ENCODE measurements at places on chromosomes 3 and 15.

GRCh38 chr3:54714035-54714434 lies 213.8 kb downstream of the LRTM1 start:
- DNase-seq = no peak

DNA sequence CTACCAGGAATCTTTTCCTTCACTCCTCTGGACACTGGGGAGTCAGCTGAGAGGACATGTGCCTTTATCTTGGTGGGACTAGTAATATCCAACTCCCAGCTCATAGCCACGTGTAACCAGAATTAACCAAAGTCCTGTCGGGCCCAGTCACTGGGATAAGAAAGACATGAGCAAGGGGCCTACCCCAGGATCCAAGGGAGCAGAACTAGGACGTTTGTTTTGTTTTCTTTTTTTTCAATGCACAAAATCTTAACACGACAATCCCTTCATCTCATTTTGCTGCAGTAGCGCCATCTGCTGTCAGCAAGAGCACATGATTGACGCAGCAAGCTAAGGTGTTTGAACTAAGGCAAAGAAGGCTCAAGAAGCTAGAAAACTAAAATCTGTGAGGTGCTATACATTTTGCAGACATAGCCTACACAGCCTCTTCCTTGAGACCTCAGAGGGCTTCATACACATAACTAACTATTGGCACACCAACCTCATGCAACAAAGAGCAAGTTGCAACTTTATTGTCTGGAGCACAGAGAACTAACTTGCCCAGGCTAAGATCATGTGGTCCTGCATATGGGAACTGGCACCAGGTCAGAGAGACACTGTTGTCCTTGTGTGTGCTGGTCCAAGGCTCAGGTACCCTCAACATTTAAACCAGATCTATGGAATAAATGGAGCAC lies 43.6 kb downstream of the RLBP1 start:
- DNase-seq = peak; percentile 54

DNA sequence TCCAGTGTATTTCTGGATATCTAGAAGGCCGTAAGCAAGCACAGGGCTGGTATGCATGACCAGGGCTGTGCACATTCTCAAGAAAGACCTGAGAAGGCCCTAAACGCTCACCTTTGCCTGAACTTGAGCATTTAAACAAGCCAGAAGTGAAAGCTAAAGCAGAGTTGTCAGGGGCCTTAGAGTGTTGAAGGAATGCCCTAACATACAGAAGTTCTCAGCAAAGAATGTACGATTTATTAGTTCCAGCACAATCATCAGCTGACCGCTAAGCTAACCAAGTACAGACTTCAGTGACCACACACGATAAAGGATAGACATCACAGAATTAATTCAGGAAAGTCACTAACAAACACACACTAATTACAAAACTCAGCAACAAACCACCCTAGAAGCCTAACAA lies 8.7 kb downstream of the HLTF start:
- no peak for DNase-seq

DNA sequence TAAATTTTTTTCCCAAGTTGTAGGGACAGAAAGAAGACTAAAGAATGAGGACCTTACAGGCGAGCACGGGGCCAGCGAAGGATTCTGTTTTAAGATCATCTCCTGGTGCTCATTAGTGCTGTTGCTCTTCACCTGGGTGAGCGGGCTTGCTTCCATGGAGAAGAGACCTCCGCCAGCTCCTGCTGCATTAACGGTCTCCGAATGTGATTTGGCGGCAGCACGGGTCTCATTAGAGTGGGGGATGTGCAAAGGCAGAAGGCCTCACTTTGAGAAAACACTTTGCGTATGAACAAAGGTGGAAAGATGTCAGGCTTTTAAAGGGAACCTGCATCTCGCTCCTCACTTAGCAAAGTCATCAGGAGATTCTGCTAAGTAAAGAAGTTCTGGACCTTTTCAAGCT lies 753.4 kb upstream of the CFAP20DC start:
- no peak for DNase-seq

GRCh38 chr3:138172625-138173024 lies 2.1 kb downstream of the DBR1 start:
- DNase-seq = no peak

GRCh38 chr3:119930286-119930685 lies 148.4 kb downstream of the NR1I2 start:
- DNase-seq = no peak

GRCh38 chr3:114789803-114790202 lies 357.3 kb downstream of the ZBTB20 start:
- DNase-seq = no peak

- DNase-seq = no peak
Measured at GRCh38 chr3:11178421-11178820, 24.1 kb downstream of the HRH1 start.

DNA sequence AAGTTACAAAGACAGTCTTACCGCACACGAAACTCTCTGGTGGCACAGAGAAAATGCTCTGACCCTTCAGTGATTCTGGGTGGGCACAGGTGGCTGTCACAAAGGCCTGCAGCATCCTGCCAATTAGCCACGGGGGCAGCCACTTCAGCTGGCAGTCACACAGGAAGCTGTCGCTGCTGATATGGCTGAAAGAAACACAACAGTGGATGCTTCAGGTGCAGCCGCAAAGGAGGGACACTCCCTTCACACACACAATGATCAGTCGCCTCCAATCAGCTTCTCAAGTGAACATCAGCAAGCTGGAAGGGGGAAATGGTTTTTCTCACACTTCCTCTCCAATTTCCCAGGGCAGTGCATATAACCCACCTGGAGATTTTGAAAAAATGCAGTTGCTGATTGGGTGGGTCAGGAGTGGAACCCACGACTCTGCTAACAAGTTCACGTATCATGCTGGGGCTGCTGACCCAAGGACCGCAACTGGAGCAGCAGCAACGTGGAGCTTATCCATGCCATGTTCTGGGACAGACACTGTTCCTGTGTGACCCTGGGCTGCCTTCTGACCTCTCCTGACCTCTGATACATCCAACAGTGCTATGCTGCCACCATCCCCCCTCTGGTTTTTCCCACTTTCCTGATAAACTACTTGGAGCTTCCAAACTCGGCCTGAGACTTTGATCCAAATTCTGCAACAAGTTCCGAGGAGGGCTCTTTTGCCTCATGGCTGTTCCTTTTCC lies 106.6 kb downstream of the LRIG1 start:
- no peak for DNase-seq

GRCh38 chr15:54576298-54576935 lies 598.2 kb downstream of the UNC13C start:
- no peak for DNase-seq

GRCh38 chr3:65497846-65498245 lies 540.9 kb downstream of the MAGI1 start:
- DNase-seq = peak; percentile 50

DNA sequence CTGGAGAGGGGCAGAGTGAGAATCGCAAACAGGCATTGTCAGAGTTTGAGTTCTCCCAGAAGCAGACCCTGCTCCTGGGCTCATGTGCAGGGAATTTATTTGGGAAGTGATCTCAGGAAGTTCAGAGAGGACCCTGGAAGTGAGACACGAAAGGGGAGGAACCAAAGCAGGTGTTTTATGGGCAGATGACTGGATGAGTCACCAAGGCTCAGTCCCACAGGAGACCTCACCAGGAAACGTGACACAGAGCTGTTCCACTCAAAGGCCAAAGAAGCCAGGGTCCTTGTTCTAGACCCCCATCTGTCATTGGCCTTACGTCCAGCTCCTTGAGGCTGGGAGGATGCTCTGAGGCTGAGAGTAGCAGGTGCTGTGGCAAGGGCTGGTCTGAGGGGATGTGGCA lies 43.4 kb upstream of the SEC22A start:
- DNase-seq = no peak

DNA sequence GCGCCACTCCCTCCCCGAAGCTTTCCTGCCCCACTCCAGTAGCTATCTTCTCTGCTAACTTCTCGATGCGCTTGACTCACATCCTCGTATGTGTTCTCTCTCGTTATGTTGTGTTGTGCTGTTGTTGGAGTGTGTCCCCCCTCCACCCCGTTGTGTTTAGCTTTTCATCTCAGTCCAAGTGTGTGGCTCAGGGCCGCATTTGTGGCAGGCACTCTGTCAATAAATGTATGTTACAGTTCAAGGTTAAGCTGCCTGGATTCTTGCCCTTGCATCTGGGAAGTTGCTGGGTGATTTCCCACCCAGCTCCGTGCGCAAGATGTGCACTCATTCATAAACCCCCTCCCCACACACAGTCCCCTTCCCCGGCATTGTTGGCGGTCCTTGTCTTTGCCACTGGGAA lies 71.9 kb downstream of the PGPEP1L start:
- no peak for DNase-seq

DNA sequence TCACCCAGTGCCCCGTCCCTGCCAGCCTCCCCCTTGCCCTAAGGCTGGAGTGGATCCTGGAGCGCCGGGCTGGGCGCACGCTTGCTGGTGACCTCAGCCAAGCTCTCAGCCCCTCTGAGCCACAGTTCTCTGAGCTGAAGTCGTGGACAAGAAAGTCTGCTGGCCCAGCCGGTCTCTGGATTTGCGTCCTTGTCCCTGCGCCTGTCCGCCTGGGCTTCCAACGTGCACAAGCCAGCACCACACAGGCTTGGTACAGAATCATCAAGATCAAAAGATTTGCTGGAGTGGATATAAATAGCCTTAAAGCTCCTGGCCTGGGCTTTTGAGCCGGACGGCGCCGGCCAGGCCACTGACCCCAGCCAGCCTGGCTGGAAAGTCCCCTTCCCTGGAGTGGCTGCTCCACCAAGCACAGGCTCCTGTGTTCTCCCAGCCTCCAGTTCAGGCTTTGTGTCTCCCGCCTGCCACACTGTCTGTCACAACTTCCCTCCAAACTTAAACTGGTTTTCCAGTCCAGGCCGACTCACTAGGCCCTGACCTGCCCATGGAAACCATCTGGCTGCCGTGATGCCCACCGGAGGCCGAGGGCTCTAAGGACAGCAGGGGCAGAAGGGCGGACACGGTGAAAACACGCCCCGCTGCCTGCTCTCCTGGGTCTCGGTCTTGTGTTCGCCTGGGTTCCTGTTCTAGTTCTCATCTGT lies 156.2 kb downstream of the NUP210 start:
- no peak for DNase-seq

- DNase-seq = no peak
Measured at GRCh38 chr3:72678380-72678779, 169.9 kb downstream of the SHQ1 start.

- DNase-seq = no peak
Measured at GRCh38 chr15:35256551-35256950, 171.5 kb upstream of the NANOGP8 start.

- no peak for DNase-seq
Measured at GRCh38 chr3:124007186-124007585, 15.3 kb upstream of the ROPN1 start.

- DNase-seq = no peak
Measured at GRCh38 chr3:72872183-72872582, 15.7 kb upstream of the GXYLT2 start.

DNA sequence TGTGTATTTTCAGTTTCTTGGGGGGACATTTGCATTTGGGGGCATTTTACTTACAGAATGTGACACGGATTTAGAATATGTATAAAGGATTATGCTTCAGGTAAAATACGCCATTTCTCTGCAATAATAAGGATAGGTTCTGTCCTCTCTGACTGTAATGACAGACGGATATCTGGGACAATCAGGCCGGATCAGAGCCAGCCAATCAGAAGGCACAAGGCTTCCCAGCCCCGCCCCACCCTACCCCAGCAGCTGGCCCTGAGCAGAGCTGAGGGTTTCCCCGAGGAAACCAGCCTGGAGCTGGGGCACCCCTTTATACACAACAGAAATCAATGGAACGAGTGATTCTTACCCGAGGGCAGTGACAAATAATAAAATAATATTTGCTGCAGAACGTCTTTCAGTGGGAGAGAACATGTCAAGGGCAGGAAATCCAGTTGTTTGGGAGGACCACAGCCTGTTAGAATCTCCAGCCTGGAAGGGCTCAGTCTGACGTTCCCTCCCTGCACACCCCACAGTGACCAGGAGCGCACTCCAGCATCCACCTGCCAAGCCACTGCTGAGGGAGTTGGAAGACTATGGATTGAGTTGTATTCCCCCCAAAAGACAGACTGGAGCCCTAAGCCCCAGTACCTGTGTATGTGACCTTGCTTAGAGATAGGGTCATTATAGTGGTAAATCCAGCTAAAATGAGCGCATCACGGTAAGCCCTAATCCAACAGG lies 30.3 kb upstream of the SEC13 start:
- DNase-seq = no peak

- DNase-seq = no peak
Measured at GRCh38 chr3:56323986-56324420, 144.3 kb downstream of the ERC2 start.

DNA sequence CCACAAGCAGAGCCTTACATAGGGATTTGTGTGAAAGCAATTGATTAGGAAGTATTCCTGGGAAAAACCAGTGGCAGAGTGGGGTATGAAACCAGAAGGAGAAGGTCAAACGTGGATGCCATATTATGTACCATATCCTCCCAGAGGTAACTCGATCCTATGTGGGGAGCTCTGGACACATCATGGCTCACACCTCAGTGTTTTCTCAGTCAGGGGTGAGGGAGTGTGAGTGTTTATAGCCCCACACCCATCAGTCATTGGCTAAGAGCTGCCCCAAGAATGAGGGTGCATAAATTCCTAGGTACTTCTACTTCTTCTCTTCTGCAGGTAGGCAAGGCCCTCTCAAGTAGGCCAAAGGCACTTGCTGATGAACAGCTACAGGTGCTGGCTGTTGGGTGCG lies 28.2 kb upstream of the PDZRN3 start:
- no peak for DNase-seq

- no peak for DNase-seq
Measured at GRCh38 chr15:71294251-71294910, 179.1 kb downstream of the THSD4 start.

DNA sequence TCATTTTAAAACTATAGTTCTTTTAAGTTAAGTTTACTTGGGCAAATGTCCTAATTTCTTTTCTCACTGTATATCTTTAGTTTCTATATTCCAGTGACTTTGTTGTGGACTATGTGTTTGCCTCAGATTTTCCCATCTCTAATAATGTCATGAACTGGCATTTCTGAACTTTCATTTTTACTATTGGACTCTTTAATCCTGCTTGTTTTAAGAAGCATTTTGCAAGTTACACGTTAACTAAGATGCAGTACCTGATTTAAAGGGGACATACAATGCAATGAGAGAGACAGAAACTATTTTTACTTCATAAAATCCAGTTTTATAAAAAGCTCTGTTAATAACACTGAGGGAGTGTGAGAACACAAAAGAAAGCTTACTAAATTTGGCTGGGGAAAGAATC lies 58.6 kb upstream of the PHLDB2 start:
- DNase-seq = no peak

DNA sequence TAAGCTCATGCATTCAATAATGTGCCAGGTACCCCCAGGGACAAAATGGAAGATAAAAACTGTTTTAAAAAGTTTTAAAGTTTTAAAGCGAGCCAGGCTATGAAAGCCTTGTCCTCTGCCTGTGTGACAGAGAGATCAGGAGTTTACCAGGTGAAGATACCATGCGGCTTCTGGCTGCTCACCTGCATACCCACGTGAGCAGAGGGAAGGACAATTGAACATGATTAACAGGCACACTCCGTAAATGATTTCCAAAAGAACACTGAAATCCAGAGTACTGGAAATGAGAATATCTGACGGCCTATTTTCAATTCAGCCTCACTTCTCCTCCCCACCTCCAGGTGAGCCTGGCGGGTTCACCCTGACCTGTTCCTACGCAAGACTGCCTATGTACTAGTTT lies 42.1 kb downstream of the CCDC191 start:
- DNase-seq = no peak

Measured in NCI-H2171 (cell line).